Stimulated activated CD8-positive, alpha-beta memory T cell treated with anti-CD3 and anti-CD28 coated beads, Interleukin-7, amount 100 ng/mL, for 48 hours (primary cell): ENCODE measurements at places on chromosomes 1 and 21.

GRCh38 chr1:36328713-36329112, 5.3 kb upstream of the EVA1B start:
- DNase-seq = no peak

DNA sequence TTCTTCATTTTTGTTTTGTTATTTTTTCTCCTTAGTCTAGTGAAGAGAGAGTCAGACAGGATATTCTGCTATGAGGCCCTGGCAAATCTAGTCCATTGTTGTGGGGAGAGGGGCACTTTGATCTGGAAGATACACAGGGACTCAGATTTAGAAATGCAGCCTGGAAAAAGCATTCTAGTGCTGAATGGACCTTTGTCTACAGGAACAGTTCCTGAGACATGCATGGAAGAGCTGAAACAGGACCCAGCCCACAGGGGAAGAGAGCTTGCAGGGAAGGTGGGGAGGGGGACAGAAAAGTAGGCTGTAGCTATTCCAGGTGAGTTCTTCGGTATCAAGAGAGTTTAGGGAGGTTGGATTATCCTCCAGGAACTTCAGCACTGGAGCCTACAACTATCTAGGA, 98.5 kb downstream of the AKT3 start:
- no peak for DNase-seq

DNA sequence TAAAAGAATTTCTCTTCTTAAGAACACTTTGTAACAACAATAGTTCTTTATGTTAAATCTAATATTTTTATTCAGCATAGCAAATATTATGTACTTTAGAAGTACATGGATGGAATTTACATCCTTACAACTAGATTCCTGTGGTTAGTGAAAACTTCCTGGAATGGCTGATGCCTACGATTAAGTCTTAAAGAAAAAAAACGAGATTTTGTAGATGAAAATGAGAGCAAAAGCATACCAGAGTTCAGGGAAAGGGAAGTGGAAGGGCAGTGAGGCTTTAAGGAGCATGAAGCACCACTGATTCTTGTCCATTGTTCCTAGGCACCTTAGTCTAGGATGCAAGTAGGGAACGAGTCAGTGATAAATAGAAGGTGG, 26.7 kb downstream of the CFH start:
- no peak for DNase-seq

GRCh38 chr1:89844860-89845259, 24.0 kb downstream of the LRRC8D start:
- no peak for DNase-seq

GRCh38 chr1:81220614-81221071, 580.1 kb upstream of the ADGRL2 start:
- no peak for DNase-seq

GRCh38 chr1:187013582-187014200, 184.9 kb downstream of the PLA2G4A start:
- no peak for DNase-seq

DNA sequence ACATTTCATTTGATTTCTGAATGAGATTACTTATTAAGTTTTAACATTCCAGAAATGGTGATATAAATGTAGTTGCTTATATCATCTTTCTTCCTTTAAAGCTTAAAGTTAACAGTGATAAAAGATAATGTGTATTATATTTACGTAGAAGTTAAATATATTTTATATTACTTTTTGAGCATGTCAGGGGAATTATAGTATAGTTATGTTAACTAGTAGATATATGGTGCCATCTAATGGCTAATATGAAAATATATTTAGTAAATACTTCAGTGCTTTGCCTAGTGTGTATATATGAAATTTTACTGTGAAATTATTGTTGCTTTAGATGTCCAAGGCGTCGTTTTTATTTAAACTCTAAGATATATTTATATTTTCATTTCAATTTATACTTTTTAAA, 51.5 kb downstream of the SYT14 start:
- no peak for DNase-seq

DNA sequence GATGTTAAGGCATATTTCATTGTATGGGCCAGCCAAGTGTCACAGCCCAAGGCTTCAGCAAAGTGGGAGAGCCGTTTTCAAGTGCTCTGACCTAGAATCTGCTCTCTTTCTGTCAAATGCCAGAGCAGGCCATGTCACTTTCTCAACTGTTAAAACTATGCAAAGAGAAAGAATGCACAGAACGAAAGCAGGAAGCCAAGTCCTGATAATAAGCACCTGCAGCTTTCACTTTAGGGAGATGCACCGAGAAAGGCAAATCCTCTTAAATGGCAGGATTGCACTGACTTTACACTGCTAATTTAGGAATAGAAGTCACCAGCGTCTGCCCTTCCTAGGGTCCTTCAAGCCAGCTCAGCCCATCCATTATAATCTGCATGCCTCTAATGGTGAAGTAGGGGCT, 49.2 kb upstream of the NTPCR start:
- no peak for DNase-seq

- peak; percentile 46 for DNase-seq
Measured at GRCh38 chr1:9181176-9181906, 52.4 kb upstream of the GPR157 start.

- no peak for DNase-seq
Measured at GRCh38 chr1:69846267-69846666, 278.5 kb downstream of the LRRC7 start.

DNA sequence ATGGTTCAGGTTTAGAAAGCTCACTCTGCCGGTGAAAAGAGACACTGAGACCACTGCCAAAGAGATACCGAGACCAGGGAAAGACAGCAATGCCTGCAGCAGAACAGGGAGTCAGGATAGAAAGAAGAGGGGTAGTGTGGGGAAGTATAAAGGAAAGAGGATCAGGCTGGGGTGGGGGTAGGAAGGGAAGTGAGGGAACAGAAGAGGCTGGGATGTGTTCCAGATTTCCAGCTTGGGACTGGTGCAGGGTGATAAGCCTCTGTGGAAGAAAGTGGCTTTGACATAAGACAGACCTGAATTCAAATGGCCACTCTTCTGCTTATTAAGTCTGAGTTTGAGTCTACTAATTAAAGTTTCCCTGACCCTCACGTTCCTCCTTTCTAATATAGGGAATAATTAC, 105.9 kb downstream of the PIK3R3 start:
- no peak for DNase-seq

DNA sequence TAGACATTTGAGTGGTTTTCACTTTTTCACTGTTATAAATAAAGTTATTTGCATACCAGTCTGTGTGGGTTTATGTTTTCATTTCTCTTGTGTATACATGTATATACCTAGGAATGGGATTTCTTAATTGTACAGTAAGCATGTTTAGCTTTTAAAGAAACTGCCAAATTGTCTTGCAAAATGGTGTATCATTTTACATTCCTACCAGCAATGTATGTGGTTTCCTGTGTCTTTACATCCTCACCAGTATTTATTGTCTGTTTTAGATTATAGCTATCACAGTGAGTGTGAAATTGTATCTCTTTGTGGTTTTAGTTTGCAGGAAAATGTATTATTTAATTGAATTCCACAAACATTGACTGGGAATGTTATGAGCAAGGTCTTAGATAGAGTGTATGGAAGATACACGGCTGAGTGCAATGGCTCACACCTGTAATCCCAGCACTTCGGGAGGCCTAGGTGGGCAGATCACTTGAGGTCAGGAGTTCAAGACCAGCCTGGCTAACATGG, 57.3 kb downstream of the MACF1 start:
- DNase-seq = no peak

DNA sequence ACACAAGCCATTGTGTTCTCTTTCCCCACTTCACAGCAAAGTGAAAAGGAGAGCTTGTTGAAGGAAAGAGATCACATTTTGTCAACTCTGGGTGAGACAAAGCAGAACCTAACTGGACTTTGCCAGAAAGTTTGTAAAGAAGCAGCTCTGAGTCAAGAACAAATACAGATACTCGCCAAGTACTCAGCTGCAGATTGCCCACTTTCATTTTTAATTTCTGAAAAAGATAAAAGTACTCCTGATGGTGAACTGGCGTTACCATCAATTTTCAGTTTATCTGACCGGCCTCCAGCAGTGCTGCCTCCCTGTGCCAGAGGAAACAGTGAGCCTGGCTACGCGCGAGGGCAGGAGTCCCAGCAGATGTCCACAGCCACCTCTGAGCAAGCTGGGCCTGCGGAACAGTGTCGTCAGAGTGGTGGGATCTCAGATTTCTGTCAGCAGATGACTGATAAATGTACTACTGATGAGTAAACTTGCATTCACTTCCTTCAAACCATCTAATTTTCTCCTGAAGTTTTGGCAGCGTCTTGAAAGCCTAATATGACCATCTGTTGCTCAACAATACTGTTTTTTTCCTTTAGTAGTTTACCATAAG, 43.7 kb downstream of the BACH1 start:
- DNase-seq = peak; percentile 58

GRCh38 chr1:97870589-97870988, 50.2 kb downstream of the DPYD start:
- no peak for DNase-seq

DNA sequence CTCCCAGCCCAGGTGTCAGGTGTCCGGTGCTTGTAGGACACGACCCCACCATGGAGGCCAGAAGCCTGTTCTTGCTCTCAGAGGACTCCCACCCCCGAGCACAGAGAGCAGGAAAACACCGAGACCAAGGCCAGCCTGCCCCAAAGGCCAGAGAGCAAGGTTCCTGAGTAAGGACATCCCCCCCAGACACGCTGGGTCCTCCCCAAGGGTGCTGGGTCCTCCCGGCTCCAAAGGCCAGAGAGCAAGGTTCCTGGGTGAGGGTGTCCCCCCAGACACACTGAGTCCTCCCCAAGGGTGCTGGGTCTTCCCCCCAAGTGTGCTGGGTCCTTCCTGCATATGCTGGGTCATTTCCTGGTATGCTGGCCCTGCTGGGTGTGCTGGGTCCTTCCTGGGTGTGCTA, 40.0 kb downstream of the MEGF6 start:
- no peak for DNase-seq

- DNase-seq = no peak
Measured at GRCh38 chr1:18907917-18908845, 5.8 kb upstream of the ALDH4A1 start.

DNA sequence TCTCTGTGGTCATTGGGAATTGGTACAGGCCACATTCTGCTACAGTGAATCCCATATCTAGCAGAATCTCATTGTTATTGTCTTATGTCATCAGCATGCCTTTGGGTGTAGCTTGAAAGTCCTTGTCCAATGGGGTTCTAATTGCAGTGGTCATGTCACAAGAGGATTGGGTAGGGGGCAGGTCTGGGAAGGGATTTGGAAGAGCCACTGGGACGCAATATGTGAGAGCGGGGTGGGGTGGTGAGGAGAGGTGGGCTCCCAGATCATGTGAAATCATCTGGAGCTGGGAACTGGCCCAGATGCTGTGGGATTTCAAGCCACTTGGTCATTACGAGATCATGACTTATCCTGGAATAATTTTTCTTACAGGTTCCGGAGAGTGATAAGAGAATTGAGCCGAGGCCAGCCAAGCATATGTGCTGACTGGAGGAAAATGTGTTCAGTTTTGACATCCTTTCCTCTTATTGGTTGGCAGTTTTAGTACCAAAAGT, 16.3 kb downstream of the CNIH3 start:
- DNase-seq = no peak

DNA sequence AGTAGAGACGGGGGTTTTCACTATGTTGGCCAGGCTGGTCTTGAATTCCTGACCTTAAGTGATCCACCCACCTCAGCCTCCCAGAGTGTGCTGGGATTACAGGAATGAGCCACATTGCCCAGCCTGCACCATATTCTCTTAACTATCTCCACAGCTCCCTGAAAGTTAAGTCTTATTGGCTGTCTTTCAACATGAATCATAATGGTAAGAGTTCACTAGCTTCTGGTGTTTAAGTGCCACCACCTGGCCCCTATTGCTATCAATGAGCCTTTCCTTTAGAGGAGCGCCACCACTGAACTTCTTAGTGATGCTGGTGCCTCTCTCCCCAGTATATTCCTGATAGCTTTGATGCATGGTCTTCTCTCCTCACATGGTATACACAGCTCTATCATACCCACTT, 15.7 kb downstream of the ZFYVE9 start:
- DNase-seq = no peak

- no peak for DNase-seq
Measured at GRCh38 chr1:54135436-54136120, 17.2 kb downstream of the CDCP2 start.

DNA sequence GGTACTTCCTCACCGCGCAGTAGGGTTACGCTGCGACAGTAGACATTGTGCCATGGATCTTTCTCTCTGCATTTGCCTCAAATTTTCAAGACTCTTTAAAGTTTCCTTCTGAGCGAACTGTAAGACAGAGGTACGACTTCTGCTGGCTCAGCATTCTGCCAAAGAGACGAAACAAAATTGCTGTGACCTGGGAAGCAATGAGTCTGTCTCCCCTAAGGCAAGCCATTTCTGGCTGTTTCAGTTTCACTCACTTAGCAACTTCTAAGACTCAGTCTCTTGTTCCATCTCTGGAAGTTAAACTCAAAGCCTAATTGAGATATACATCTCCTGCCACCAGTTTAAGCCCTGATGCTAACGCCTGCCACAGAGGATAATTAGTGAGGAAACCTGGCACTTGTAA, 510.9 kb upstream of the DAB1 start:
- DNase-seq = no peak

DNA sequence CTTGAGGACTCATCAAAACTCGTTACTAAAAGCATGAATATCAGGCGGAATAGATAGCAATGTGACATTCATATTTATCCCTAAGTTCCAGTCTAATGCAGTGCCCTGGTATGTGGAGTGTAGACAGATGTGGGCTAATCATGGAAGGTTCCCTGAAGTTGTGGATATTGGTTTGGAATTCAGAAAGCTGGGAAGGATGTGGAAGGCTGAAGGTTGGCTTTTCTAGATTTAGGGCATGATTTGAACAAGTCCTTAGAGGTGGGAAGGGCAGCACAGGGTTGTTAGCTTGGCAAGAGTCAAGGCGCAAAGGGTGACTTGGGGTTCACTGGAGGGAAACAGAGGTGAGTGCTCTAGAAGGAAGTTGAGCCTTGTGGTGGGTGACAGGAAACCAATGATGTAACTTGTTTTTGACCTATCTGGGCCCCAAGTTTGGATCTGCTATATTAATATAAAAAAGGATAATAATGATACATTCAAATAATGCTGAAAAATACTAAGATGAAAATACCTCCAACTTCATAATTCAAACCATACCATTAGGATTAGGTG, 21.9 kb downstream of the LGALS8 start:
- DNase-seq = no peak

- no peak for DNase-seq
Measured at GRCh38 chr1:174258148-174258550, 98.8 kb downstream of the RABGAP1L start.

DNA sequence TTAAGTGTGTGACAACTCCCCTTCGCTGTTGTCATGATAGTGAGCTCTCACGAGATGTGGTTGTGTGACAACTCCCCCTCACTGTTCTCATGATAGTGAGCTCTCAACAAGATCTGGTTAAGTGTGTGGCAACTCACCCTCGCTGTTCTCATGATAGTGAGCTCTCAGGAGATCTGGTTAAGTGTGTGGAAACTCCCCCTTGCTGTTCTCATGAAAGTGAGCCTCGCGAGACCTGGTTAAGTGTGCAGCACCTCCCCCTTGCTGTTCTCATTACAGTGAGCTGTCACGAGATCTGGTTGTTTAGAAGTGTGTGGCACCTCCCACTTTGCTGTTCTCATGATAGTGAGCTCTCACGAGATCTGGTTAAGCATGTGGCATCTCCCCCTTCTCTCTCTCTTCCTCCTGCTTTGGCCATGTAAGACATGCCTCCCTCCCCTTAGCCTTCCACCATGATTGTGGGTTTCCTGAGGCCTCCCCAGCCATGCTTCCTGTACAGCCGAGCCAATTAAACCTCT, 25.1 kb upstream of the LSS start:
- peak; percentile 50 for DNase-seq
